Hematopoietic multipotent progenitor cell treated with erythropoietin and hydrocortisone succinate and interleukin-3 and kit ligand, for 4 days (in vitro differentiated cells): ENCODE measurements at places on chromosomes 1 and 21.

- DNase-seq = peak; percentile 40
Measured at GRCh38 chr1:151585622-151586021, 26.2 kb upstream of the SNX27 start.

GRCh38 chr1:3942416-3943122, 42.5 kb upstream of the C1orf174 start:
- no peak for DNase-seq

- DNase-seq = no peak
Measured at GRCh38 chr1:207020065-207020708, 12.4 kb downstream of the C1orf116 start.

- DNase-seq = no peak
Measured at GRCh38 chr1:239443361-239443760, 57.0 kb downstream of the CHRM3 start.

GRCh38 chr1:8794605-8795004, 22.8 kb downstream of the RERE start:
- no peak for DNase-seq

- DNase-seq = peak; percentile 14
Measured at GRCh38 chr21:39444421-39445180, 977 bp downstream of the LCA5L start.

GRCh38 chr1:8698937-8699447, 118.4 kb downstream of the RERE start:
- no peak for DNase-seq

- DNase-seq = no peak
Measured at GRCh38 chr21:28960245-28960644, 32.4 kb downstream of the LTN1 start.

- DNase-seq = no peak
Measured at GRCh38 chr1:243910607-243911006, 60.6 kb upstream of the AKT3 start.

- no peak for DNase-seq
Measured at GRCh38 chr1:12549460-12550349, 68.3 kb downstream of the DHRS3 start.

- DNase-seq = peak; percentile 35
Measured at GRCh38 chr1:153072806-153073726, 1.7 kb upstream of the SPRR2B start.

- peak; percentile 60 for DNase-seq
Measured at GRCh38 chr1:6205849-6206519, at the start of gene RNF207. Gene RNF207 (plus strand): TSS chr1:6206119. CDS start chr1:6206536, 417 bp downstream.

- DNase-seq = no peak
Measured at GRCh38 chr1:6269720-6270400, 9.0 kb upstream of the GPR153 start.

GRCh38 chr1:234858722-234859121, 248.7 kb upstream of the IRF2BP2 start:
- no peak for DNase-seq

GRCh38 chr1:116230712-116231111, 119.5 kb downstream of the MAB21L3 start:
- DNase-seq = no peak

DNA sequence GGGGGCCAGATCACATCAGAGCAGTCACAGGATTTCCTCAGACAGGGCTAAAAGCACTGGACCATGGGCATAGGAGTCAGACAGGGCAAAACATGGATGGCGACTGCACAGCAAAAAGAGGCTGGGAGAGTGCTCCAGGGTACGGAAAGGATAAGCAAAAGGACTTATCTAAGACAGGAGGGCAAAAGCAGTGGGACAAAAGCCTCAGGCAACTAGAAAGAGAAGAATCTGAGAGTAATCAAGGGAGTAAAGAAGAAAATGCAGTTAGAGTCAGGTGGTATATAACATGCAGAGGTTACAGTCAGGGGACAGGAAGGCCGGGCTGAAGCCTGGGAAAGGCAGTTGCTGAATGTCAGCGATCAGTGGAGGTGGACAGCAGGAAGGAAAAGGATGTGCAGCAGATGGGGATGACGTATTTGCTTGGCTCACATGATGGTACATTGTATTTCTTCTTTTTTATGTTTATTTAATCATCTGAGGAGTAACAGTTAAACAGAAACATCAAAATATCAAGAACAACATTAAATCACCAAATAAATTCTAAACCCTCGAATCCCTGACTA, 63.1 kb upstream of the CNN3 start:
- DNase-seq = no peak
